ENCODE measurements at places on chromosomes 4 and X.

- no peak for DNase-seq
These were observed 46.9 kb downstream of the BMPR1B start for GRCh38 chr4:94804650-94805049.

DNA sequence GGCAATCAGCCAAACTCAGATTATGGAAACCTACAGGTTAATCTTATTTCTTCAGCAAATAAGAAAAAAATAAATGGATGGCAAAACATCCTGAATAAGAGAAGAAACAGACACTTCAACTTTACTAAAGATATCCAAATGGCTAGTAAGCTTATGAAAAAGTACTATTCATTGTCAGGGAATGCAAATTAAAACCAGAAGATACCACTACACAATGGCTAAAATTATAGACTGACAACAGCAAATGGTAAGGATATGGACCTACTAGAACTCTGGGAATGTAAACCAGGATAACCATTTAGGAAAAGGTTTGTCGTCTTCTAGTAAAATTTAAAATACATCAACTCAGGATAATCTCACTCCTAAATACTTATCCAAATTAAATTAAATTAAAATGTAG lies 24.3 kb downstream of the GRSF1 start:
- no peak for DNase-seq

- DNase-seq, result no peak
These were observed 750 bp downstream of the ARMCX5 start for GRCh38 chrX:102599951-102600579.

DNA sequence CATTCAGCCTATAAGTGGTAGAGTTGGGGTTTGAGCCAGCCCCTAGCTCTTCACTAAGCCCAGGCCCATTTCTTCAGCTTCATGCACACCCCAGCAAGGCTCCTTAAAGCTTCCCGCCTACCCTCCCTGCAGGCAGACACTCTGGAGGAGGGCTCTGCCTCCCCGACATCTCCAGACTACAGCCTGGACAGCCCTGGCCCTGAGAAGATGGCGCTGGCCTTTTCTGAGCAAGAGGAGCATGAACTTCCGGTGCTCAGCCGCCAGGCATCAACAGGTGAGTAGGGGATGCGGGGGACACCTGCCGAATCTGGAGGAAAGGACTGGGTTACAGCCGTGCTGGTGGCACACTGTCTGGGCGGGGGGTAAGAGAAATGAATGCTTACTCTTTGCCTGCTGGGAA lies 11.1 kb downstream of the SASH3 start:
- no peak for DNase-seq

Measured in anterior cingulate cortex (tissue), 58 donors.